Renal cortical epithelial cell (primary cell): ENCODE measurements at places on chromosomes 11 and 22.

DNA sequence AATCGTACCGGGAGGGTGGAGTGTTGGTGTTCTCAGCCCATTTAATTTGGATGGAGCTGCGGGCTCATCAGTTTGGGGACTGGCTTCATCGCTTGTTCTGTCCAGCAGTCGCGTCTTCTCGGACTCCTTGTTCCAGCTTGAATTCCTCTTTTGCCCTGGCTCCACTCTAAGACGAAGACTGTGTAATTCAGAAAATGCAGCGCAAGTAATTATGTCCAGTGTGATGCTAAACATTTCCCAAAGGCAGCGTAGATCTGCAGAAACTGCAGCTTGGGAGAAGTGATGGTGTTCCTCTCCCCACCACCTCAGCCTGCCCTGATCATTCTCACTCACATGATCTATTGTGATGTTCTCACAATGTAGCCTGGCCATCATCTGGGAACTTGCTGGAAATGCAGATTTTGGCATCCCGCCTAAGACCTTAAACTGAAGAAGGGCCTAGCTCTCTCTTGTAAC is 666 bp downstream of the SLC25A18 start:
- DNase-seq, result no peak

DNA sequence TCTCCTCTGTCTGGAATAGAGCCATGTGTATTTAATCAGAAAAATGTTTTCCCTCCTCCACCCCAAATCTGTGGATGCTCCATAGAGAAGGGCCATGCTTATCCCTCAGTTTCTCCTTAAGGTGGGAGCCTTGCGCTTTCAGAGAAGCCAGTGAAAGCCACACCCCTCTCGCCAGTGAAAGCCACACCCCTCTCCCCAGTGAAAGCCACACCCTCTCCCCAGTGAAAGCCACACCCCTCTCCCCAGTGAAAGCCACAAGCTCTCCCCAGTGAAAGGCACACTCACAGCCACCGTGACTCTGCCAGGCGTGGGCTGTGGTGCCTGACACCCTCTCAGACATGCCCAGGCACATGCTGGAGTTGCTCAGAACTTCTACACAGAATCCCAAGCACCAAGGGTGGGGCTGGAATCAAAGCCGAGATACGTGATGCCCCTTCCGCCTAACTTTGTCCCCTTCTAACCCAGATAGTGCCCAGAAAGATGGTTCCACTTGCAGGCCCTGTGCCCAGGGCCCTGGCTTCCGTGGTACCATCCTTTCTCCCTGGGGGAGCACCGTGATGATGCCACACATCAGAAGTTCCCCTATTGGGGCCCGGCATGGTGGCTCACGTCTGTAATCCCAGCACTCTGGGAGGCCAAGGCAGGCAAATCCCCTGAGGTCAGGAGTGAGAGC is 16.5 kb upstream of the PRR5 start:
- DNase-seq, result peak; percentile 34

- no peak for DNase-seq
Measured at GRCh38 chr22:33381531-33382406, 323.6 kb upstream of the SYN3 start.

- no peak for DNase-seq
Measured at GRCh38 chr11:7311903-7312302, 60.2 kb downstream of the SYT9 start.

DNA sequence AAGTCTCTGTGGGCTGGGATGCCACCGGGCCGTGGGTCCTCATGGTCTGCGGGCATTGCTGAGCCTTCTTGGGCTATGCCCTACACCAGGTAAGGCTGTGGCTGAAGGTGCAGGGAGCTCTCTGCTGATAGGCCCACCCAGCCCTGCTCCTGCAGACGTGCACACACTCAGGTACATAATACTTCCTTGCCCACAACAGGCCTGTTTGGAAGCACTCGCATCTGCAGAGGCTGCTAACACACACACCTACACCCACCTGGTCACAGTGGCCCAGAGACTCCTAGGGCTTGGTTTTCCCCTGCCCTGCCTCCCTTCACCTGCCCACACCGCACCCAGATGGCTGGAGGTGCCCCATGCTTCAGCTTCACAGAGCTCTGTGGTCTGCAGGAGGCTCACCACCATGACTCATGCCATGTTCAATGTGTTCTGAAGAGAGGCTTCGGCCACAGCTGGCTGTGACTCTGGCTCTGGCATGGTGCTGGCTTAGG is 72.8 kb upstream of the KCNQ1OT1 start:
- DNase-seq, result peak; percentile 86
